ENCODE measurements at places on chromosomes 1 and 21. TPM values are rescaled to one million over a fixed set of nuclear protein-coding genes. Genes with fewer than 3 reads are reported as not detected.

DNA sequence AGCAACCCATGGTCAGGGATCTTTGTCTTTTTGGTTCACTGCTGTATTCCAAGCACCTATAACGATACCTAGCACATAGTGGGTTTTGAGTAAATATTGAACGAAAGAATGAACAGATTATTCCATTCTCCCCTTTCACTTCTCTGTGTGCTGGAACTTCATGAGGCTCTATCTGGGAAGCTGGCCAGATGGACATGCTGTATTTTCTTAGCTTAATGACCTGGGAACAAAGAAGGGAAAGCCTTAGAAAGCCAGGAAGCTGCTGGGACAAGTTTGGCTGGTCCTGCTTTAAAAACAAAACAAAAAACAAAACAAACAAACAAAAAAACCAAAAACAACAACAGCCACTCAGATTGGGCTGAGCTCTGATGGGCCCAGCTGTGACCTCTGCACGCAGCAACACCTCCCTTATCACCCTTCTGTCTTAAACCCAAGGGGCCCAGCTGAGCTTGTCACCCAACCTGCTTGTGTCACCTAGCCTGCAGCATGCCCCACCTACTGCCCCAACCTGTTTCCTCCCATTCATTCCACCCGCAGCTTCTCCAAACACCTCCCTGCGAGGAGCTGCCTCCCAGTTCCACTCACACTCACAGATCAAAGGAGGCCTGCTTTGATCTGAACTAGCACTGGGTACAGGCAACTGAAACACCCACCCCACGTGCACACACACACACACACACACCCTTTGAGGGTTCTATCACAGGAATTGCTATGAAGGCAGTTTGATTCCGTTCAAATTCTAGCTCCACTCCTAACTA lies 37.1 kb downstream of the SLC30A1 start:
- no peaks in the 10 kb centered on the region for H3K27me3 ChIP-seq
- H3K36me3 ChIP-seq = no peaks in the 10 kb centered on the region
- no peaks in the 10 kb centered on the region for H3K4me1 ChIP-seq
- H3K27ac ChIP-seq = no peak overlapping the region
- H3K4me3 ChIP-seq = no peak overlapping the region
- no peak for DNase-seq

- no peak overlapping the region for H3K27ac ChIP-seq
- H3K36me3 ChIP-seq = no peaks in the 10 kb centered on the region
- H3K4me1 ChIP-seq = no peaks in the 10 kb centered on the region
These were observed 35.6 kb downstream of the MCOLN2 start for GRCh38 chr1:84961316-84961715.

PADI4 gene
- 0.32 TPM for polyA plus RNA-seq

DNA sequence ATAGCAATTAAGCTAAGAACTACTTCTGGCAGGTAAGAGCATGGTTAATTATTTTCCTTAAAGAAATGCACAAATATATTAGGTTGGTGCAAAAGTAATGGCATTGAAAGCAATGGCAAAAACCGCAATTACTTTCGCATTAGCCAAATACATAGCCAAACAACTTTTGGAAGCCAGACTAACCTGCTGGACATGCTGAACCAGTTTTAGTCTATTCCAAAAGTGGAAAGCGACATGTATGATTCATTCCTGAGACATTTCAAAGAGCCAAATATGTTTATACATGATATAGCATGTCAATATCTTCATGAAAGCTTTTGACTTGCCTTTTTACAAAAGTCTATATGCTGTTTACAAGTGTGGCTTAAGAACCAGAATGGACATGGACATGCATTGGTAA lies 23.4 kb upstream of the DR1 start:
- H3K27me3 ChIP-seq = no peaks in the 10 kb centered on the region
- no peak overlapping the region for H3K4me3 ChIP-seq
- peaks cover 2% of the 10 kb centered on the region for H3K4me1 ChIP-seq

DNA sequence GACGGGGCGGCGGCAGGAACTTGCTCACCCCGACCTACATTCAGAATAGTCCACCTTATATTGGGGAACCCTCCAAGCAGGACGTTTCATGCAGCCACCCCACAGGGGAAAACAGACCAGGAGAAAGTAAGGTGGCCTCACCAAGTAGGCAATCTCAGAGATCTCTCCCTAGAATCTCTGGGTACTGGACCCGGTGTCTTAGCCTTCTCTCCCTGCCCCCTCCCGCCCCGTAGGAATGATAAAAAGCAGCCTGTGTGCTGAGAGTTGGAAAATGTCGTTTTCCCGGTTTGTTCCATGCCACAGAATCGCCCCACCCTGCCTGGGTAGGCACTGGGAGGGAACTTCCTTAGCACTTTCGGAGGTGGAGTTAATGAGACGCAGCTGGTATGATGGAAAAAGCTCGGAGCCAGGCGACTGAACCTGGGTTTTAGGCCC lies 789 bp upstream of the PTPN14 start:
- no peaks in the 10 kb centered on the region for H3K27me3 ChIP-seq
- DNase-seq = no peak
- peak overlapping the region; percentile 68 for H3K27ac ChIP-seq
- H3K4me3 ChIP-seq = peak overlapping the region; percentile 40
- H3K4me1 ChIP-seq = no peaks in the 10 kb centered on the region

DNA sequence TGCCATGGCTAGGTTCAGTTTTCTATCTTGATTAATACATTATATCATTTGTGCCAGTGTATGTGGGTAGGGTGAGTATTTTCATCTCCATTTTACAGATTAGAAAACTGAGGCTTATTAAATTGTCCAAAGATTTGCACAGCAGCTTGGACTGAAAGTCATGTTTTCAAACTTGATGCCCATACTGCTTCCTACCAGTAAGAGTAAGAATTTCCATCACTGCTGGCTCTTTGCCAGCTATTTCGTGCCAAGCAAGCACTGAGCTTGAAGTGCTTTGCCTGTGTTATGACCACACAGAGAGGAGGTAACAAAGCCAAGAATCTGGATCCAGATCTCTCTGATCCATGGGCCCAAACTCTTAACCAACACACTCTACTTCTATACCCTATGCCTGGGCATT lies 295.0 kb downstream of the VAV3 start:
- H3K4me3 ChIP-seq = no peak overlapping the region
- no peaks in the 10 kb centered on the region for H3K4me1 ChIP-seq
- H3K27ac ChIP-seq = no peak overlapping the region
- H3K27me3 ChIP-seq = no peaks in the 10 kb centered on the region
- DNase-seq = no peak

GRCh38 chr1:100927276-100927675 lies 31.4 kb downstream of the SLC30A7 start:
- H3K36me3 ChIP-seq = no peaks in the 10 kb centered on the region
- no peaks in the 10 kb centered on the region for H3K4me1 ChIP-seq
- no peak overlapping the region for H3K27ac ChIP-seq
- DNase-seq = no peak

- H3K27me3 ChIP-seq = no peaks in the 10 kb centered on the region
- H3K27ac ChIP-seq = no peak overlapping the region
- H3K4me1 ChIP-seq = peaks cover 40% of the 10 kb centered on the region
- no peak overlapping the region for H3K4me3 ChIP-seq
- H3K36me3 ChIP-seq = peaks cover 20% of the 10 kb centered on the region
- no peak for DNase-seq
These were observed 15.6 kb downstream of the TPM3 start for GRCh38 chr1:154176337-154176736.

DNA sequence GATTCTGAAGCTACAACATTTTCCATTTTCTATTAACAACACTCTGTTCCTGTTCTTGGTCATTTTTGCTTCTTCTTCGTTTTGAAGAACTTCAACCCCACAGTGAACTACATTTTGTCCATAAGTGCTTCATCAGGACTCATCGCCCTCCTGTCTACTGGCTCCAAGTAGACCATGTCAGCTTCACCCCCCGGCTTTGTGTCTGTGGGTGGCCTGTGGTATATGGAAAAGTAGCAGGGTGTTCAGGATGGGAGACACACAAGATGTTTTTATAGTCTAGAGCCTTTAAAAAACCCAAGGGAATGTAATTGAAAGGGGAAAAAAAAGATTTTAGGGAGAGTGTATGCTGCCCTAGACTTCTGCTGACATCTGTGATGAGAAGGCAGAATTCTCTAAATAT lies 46.1 kb downstream of the GIPC2 start:
- H3K36me3 ChIP-seq = no peaks in the 10 kb centered on the region
- H3K4me1 ChIP-seq = peaks cover 8% of the 10 kb centered on the region
- H3K4me3 ChIP-seq = no peak overlapping the region
- no peak overlapping the region for H3K27ac ChIP-seq
- no peak for DNase-seq

DNA sequence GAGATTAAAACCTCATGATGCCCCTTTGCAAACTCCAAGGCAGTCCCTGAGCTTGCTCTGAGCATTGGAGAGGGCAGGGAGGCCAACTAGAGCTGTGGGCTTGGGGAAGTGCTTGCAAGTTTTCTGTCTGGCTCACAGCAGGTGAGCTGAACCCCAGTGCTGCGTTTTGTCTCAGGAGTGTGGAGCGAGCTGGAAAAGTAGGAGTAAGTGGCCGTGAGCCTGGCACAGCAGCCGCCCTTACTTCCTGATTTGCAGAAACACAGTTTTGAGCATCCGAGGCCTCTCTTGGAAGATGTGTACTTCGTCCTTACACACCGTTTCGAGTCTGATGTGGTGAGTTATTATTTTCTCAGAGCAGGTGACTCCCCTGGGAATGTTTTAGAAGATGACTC lies 221.2 kb upstream of the C1orf174 start:
- no peaks in the 10 kb centered on the region for H3K27me3 ChIP-seq
- DNase-seq = no peak
- H3K27ac ChIP-seq = no peak overlapping the region
- no peaks in the 10 kb centered on the region for H3K4me1 ChIP-seq
- H3K36me3 ChIP-seq = no peaks in the 10 kb centered on the region

AKR7A3 gene
- polyA plus RNA-seq = 66.3 TPM

C4BPA gene
- 896 TPM for polyA plus RNA-seq

DNA sequence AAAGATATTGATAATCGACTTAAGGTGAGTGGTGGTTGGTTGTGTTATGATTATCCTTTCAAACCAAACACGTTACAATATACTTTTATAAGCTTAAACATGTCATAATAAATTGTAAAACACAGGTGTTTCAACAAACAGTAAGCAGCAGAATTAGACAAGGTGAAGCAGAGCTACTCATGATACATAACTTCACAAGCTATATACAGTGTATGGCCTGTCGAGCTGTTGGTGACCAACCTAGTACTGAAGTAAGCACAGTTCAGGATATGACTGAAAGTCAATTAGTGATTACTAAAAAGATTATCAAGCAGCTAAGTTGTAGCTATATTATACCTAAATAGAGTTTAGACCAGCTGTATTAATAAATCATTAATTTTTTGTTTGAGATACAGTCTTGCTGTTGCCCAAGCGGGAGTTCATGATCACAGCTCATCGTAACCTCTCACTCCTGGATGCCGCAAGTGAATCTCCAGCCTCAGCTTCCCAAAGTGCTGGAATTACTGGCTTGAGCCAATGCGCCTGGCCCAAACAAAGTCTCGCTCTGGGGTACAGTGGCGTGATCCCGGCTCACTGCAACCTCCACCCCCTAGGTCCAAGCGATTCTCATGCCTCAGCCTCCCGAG lies 148.1 kb downstream of the EIF4G3 start:
- no peaks in the 10 kb centered on the region for H3K4me1 ChIP-seq
- no peak overlapping the region for H3K4me3 ChIP-seq
- no peak for DNase-seq

DNA sequence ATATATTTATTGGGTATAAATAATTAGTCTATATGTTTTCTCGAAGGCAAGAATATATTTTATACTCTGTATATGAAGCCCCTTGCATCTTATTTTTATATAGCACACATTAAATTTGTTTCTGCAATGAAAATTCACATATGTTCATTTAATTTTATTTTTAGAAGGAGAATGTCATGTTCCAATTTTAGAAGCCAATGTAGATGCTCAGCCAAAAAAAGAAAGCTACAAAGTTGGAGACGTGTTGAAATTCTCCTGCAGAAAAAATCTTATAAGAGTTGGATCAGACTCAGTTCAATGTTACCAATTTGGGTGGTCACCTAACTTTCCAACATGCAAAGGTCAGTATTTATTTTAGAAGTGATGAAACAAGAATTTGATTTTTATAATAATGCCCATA lies 16.6 kb downstream of the CFHR5 start:
- no peak overlapping the region for H3K4me3 ChIP-seq
- DNase-seq = no peak
- H3K36me3 ChIP-seq = peaks cover 2% of the 10 kb centered on the region
- no peaks in the 10 kb centered on the region for H3K27me3 ChIP-seq
- H3K4me1 ChIP-seq = peaks cover 5% of the 10 kb centered on the region

SON gene
- polyA plus RNA-seq = 42.7 TPM

TMEM61 gene
- polyA plus RNA-seq = not detected

GRCh38 chr1:213604477-213604876 lies 383.3 kb upstream of the PROX1 start:
- H3K27me3 ChIP-seq = no peaks in the 10 kb centered on the region
- DNase-seq = no peak
- no peak overlapping the region for H3K4me3 ChIP-seq
- H3K36me3 ChIP-seq = no peaks in the 10 kb centered on the region

LORICRIN gene
- not detected for polyA plus RNA-seq

DNA sequence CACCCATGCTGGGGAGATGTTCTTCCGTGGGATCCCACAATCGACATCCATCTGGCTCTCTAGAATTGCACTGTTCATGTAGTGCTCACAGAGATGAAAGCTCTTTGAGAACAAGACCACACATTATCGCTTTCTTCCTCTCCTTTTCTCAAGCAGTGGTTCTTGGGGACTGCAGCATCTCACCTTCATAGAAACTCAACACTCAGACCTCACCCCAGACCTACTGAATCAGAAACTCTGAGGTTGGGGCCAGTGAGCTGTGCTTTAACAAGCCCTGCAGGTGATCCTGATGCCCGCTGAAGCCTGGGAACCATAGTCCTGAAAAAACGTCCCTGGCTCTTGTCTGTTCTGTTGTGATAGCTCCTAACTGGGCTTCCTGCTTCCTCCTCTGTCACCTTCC lies 251.3 kb upstream of the FGGY start:
- no peak overlapping the region for H3K4me3 ChIP-seq
- H3K27me3 ChIP-seq = no peaks in the 10 kb centered on the region
- H3K27ac ChIP-seq = no peak overlapping the region
- no peak for DNase-seq
- peaks cover 21% of the 10 kb centered on the region for H3K4me1 ChIP-seq
- no peaks in the 10 kb centered on the region for H3K36me3 ChIP-seq

DNA sequence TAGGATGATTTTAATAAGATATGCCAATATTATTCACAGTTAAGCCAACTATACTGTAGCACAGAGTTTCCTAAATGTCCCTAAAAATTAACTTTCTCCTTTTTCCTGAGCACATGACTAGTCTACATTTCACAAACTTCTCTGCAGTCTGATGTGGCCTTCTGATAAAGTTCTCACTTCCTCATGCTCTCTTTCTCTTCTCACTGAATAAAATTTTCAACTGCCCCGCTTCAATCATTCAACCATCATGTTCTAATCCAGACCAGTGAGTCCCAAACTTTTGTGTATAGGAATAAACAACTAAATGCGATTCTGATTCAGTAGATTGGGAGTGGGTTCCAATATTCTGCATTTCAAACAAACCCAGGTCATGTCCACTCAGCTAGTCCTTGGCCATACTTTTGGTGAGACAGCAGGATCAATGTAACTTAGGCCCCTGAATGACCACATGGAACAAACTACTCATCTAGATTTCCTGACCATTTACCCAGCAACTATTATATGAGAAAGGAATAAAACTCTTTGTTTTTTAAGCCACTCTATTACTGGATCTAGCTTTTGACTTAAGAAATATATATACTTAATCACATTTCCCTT lies 20.1 kb downstream of the TUT4 start:
- no peak for DNase-seq
- H3K27ac ChIP-seq = no peak overlapping the region

GRCh38 chr1:232211149-232211548 lies 418.8 kb downstream of the SIPA1L2 start:
- H3K27ac ChIP-seq = no peak overlapping the region
- no peaks in the 10 kb centered on the region for H3K36me3 ChIP-seq
- H3K4me3 ChIP-seq = no peak overlapping the region
- no peaks in the 10 kb centered on the region for H3K4me1 ChIP-seq

MROH9 gene
- not detected for polyA plus RNA-seq

RGS7 gene
- polyA plus RNA-seq = 0.18 TPM

Data from liver (tissue), 10 donors.